ENCODE measurements at places on chromosomes 7 and 10. TPM values are rescaled to one million over a fixed set of nuclear protein-coding genes. Genes with fewer than 3 reads are reported as not detected.
A peak's percentile ranks its signal among the peaks of the same experiment; 100 is the strongest.

- no peak for DNase-seq
Observed at GRCh38 chr7:54060643-54061042, 481.5 kb upstream of the VSTM2A start.

Gene UPK3BL2
- total RNA-seq: 12.4 TPM

- no peak for DNase-seq
Observed at GRCh38 chr10:31507427-31507826, 188.4 kb downstream of the ZEB1 start.

- DNase-seq: no peak
Observed at GRCh38 chr10:97333601-97334369, 744 bp downstream of the FRAT2 start.

GRCh38 chr7:94897541-94897940 is 9.9 kb upstream of the PPP1R9A start:
- no peak for DNase-seq

- peak; percentile 92 for DNase-seq
Observed at GRCh38 chr7:151782598-151783448, 94.1 kb downstream of the PRKAG2 start.

DNA sequence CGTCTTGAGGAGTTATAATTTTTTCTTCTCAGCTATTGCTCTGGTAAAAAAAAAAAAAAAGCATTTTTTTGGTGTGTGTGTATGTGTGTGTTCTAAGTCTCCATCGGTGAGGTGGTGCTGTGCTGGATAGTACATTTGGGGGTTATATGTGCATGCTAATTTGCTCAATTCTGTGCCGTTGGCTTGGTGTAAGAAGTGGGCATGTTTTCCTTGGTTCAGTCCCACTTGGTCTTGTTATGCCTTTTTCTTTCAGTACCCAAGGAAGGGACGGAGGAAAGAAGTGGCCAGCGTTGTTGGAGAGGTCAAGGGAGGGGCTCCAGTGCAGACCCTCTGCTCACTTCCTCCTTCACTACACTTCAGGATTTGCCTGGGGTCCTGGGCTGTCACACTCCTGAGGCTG is 20.4 kb downstream of the LRMDA start:
- DNase-seq: no peak

GRCh38 chr10:24651923-24652322 is 71.8 kb downstream of the ARHGAP21 start:
- DNase-seq: no peak

- peak; percentile 88 for DNase-seq
Observed at GRCh38 chr7:37201003-37201875, 247.4 kb downstream of the ELMO1 start.

Gene ZNF503
- total RNA-seq: 0.27 TPM

Gene HOXA9
- not detected for total RNA-seq

Gene MTPN
- total RNA-seq: 101 TPM
